Neural progenitor cell (in vitro differentiated cells): ENCODE measurements at places on chromosomes 3 and 15. TPM values are rescaled to one million over a fixed set of nuclear protein-coding genes. Genes with fewer than 3 reads are reported as not detected.

SCN11A gene
- total RNA-seq, result 0.69 and 0.81 TPM in 2 replicates

DENND6A gene
- 29.5 and 35.4 TPM in 2 replicates for total RNA-seq

HYAL1 gene
- 1.6 and 3.0 TPM in 2 replicates for total RNA-seq

HDC gene
- total RNA-seq, result 0.62 TPM in 1 of 2 replicates, not detected in the other

IQCF5 gene
- total RNA-seq, result not detected in 2 replicates

SMARCC1 gene
- total RNA-seq, result 167 and 175 TPM in 2 replicates

HTR3C gene
- not detected in 2 replicates for total RNA-seq

GOLGA6A gene
- total RNA-seq, result 0.04 and 0.59 TPM in 2 replicates

TTLL13 gene
- total RNA-seq, result 0.19 TPM in 1 of 2 replicates, not detected in the other

CSK gene
- 18.3 and 25.4 TPM in 2 replicates for total RNA-seq

SLC22A13 gene
- 0.21 TPM in 1 of 2 replicates, not detected in the other for total RNA-seq

SERPINI2 gene
- total RNA-seq, result not detected in 2 replicates

EPHB1 gene
- total RNA-seq, result 8.8 and 9.1 TPM in 2 replicates

CLDN16 gene
- not detected in 2 replicates for total RNA-seq

GOLGA6L6 gene
- total RNA-seq, result not detected in 2 replicates

TNIK gene
- total RNA-seq, result 3.0 and 5.0 TPM in 2 replicates
